Muscle of arm (tissue), 14 donors: ENCODE measurements at places on chromosomes 4 and X. TPM values are rescaled to one million over a fixed set of nuclear protein-coding genes. Genes with fewer than 3 reads are reported as not detected.

DNA sequence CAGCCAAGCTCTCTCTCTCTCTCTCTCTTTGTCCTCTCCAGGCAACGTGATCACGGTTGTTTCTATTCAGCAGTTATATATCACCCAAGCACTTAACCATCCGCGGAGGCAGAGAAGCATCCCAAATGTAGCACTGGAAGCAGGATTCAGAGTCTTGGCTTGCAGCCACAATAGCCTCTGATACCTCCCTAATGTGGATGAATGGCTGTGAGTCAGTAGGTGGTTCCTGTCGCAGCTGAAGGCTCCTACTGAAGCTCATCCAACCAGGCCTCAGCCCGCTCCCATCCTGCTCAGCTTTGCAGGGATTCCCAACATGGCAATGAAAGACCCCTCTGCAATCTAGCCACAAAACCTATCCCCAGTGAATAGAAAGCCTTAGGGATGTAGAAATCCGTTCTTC, 5.1 kb downstream of the HS6ST2 start:
- no peak for DNase-seq

- no peak for DNase-seq
Measured at GRCh38 chrX:34956916-34957315, 14.3 kb downstream of the FAM47B start.

GRCh38 chr4:119629142-119629471, 503 bp upstream of the PDE5A start:
- no peak for DNase-seq

- DNase-seq, result peak; percentile 53
Measured at GRCh38 chr4:94757192-94758140, at the start of gene BMPR1B. TSS of gene BMPR1B (plus strand) at chr4:94757955. CDS start at chr4:95104425, 346,470 bp downstream.

- DNase-seq, result no peak
Measured at GRCh38 chr4:40507977-40508376, 121.7 kb downstream of the RBM47 start.

- no peak for DNase-seq
Measured at GRCh38 chrX:49106930-49107329, 16.6 kb downstream of the GPKOW start.

GRCh38 chrX:69038816-69039215, 126.4 kb downstream of the PJA1 start:
- DNase-seq, result no peak

GRCh38 chr4:21469438-21470300, 478.9 kb downstream of the KCNIP4 start:
- no peak for DNase-seq

Gene CSAG1
- polyA plus RNA-seq, result not detected

Gene BMX
- polyA plus RNA-seq, result 5.6 TPM

Gene HSD17B11
- 23.3 TPM for polyA plus RNA-seq

Gene C1GALT1C1
- polyA plus RNA-seq, result 18.5 TPM

Gene PNMA6F
- not detected for polyA plus RNA-seq
